ENCODE measurements at places on chromosomes 12 and 14. TPM values are rescaled to one million over a fixed set of nuclear protein-coding genes. Genes with fewer than 3 reads are reported as not detected.

Gene PTPN21
- 40.0 TPM for total RNA-seq

Gene SMCO3
- 0.15 TPM for total RNA-seq

Gene KITLG
- total RNA-seq, result 3.8 TPM

- H3K27me3 ChIP-seq, result no peaks in the 10 kb centered on the region
- no peak overlapping the region for H3K27ac ChIP-seq
- no peak overlapping the region for H3K4me3 ChIP-seq
- peaks cover 10% of the 10 kb centered on the region for H3K36me3 ChIP-seq
These were observed 217.3 kb downstream of the PPM1H start for GRCh38 chr12:62717643-62718042.

Gene RAD51AP1
- total RNA-seq, result 3.8 TPM

Gene ZDHHC22
- 0.13 TPM for total RNA-seq

DNA sequence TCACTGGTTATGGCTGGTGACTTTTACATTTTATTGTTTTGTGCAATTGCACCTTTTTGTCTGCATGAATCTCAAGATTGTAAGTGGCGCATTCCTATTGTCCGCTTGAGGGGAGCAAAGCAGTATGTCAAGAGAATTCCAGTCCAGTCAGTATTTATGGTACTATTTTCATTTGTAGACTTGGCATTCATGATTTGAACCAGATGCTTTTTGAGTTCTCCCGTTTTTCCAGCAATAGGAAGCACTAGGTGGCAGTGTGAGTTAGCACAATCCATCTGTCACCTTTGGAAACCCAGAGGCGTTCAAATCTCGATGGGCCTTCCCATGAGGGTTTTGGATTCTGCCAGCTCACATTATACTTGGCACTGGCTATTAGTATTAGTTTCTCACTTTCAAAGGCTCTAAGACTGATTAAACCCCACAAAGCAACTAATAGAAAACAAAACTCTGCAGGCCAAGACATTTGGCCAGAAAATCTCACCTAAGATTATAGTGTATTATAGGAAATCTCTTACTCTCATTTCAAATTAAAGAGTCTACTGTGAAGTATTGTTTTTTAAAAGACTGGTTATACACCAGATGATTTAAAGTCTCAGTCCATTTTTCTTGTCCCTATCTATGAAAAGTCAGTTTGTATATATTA is 2.2 kb downstream of the DACT1 start:
- peaks cover 43% of the 10 kb centered on the region for H3K36me3 ChIP-seq
- peaks cover 67% of the 10 kb centered on the region for H3K4me1 ChIP-seq
- H3K27me3 ChIP-seq, result no peaks in the 10 kb centered on the region
- H3K27ac ChIP-seq, result peak overlapping the region; percentile 82

GRCh38 chr12:109264095-109264942 is 44.8 kb downstream of the FOXN4 start:
- H3K4me1 ChIP-seq, result peaks cover 3% of the 10 kb centered on the region
- DNase-seq, result peak; percentile 81
- no peaks in the 10 kb centered on the region for H3K27me3 ChIP-seq
- H3K36me3 ChIP-seq, result peaks cover 3% of the 10 kb centered on the region
- H3K4me3 ChIP-seq, result no peak overlapping the region

- no peaks in the 10 kb centered on the region for H3K27me3 ChIP-seq
- DNase-seq, result no peak
- H3K4me3 ChIP-seq, result no peak overlapping the region
- peaks cover 24% of the 10 kb centered on the region for H3K4me1 ChIP-seq
- peaks cover 13% of the 10 kb centered on the region for H3K36me3 ChIP-seq
These were observed 230.9 kb upstream of the LRIG3 start for GRCh38 chr12:59151243-59151642.

DNA sequence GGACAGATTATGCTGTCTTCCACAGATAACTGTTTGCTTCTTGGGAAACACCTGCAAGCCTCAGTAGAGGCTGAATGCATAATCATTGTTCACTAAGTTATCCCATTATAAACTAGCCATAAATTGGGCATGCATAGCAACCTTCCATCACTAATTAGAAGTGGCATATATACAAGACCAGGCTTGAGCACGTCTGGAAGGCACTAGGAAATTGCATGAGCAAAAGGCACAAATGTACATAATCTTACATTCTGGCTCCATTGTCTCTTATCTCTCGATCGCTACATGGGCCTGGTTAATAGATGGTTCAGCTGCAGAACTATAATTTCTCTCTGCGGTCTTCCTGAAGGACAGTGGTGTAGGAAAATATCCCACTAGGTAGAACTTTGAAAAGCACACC is 679.2 kb downstream of the RPL10L start:
- no peak overlapping the region for H3K27ac ChIP-seq
- no peak overlapping the region for H3K4me3 ChIP-seq
- no peaks in the 10 kb centered on the region for H3K27me3 ChIP-seq
- no peaks in the 10 kb centered on the region for H3K4me1 ChIP-seq

- H3K36me3 ChIP-seq, result no peaks in the 10 kb centered on the region
- no peak for DNase-seq
- peaks cover 17% of the 10 kb centered on the region for H3K4me1 ChIP-seq
- H3K27ac ChIP-seq, result no peak overlapping the region
These were observed 88.2 kb downstream of the TBC1D30 start for GRCh38 chr12:64912516-64913255.

Gene PLCZ1
- total RNA-seq, result not detected

GRCh38 chr14:52003324-52003723 is 14.0 kb downstream of the RTRAF start:
- H3K27ac ChIP-seq, result peak overlapping the region; percentile 84
- H3K4me3 ChIP-seq, result no peak overlapping the region
- H3K36me3 ChIP-seq, result peaks cover 46% of the 10 kb centered on the region
- no peaks in the 10 kb centered on the region for H3K27me3 ChIP-seq

Gene NPFF
- not detected for total RNA-seq

Gene ERH
- total RNA-seq, result 205 TPM

DNA sequence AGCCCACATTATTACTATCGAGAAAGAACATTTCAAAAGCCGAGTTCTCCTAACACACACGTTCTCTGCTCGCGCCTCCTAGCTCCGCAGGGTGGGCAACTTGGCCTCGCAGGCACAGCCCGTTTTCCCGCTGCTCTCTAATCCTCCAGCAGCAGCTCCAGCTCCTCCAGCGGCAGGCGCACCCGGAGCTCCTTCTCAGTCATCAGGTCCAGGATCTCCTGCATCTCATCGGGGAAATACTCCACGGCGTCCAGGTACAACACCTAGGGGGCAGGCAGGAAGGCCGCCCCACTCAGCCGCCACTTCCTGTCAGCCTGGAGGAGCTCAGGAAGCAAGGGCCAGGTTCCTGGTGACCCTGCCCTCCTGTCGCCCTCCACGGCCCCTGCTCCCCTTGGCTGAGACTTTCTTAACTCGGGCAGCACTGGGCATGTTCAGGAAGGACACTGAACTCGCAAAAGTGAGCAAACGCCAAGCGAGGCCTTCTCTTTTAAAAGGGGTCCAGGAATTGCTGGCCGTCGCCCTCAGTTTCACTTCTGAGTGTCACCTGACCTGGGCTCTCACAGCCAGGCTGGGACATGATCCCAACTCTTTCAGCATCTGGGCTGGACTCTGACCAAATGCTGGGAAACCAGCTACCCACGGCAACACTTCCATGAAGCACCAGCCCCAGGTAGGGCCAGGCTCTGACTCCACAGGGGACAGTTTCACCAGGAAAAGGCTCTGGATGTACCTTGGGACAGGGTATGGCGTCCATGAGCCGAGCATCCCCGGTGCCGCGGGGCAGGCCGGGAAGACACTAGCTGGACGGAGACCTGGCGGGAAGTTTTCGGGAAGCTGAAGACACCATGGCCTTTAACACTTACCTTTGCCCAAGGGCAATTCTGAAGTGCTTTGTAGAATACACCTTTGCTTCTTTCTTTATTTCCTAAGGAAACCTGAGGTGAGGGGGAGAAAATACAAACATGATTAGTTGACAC is 22.1 kb downstream of the PSMC1 start:
- H3K36me3 ChIP-seq, result peaks cover 8% of the 10 kb centered on the region
- H3K27me3 ChIP-seq, result no peaks in the 10 kb centered on the region
- no peak for DNase-seq
- H3K4me3 ChIP-seq, result no peak overlapping the region
- peaks cover 58% of the 10 kb centered on the region for H3K4me1 ChIP-seq

DNA sequence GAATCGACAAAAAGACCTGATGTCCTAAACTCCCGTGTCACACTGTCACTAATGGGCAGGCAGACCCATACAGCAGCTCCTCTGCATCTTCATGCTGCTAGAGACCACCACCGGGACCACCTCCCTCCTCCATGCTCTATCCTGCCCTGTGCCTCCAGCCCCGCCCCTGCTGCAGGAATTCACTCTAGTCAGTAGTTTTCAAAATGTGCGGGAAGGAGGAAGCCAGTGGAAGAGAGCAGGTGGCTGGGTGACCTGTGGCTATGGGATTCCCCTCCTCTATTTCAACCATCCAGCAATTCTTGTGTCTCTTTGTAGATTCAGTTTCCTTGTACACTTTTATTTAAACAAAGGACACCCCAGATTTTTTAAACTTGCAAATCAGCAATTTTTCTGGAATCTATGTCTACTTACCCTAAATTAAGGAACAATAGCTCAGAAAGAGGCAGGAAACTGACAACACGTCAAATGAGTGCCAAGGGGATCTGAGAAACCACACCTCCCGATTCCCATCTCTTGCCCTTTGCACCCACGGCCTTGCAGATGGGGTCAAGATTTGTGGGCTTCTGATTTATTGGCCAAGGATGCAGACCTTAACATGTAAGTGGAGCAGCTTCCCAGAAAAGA is 20.4 kb upstream of the MAP1LC3B2 start:
- H3K36me3 ChIP-seq, result no peaks in the 10 kb centered on the region
- no peak overlapping the region for H3K4me3 ChIP-seq
- peaks cover 57% of the 10 kb centered on the region for H3K4me1 ChIP-seq
- no peak for DNase-seq
- H3K27me3 ChIP-seq, result no peaks in the 10 kb centered on the region

- no peak overlapping the region for H3K4me3 ChIP-seq
- no peak for DNase-seq
- H3K27ac ChIP-seq, result no peak overlapping the region
- H3K27me3 ChIP-seq, result no peaks in the 10 kb centered on the region
- H3K36me3 ChIP-seq, result peaks cover 2% of the 10 kb centered on the region
These were observed 161.3 kb downstream of the CPNE8 start for GRCh38 chr12:38744041-38744440.

DNA sequence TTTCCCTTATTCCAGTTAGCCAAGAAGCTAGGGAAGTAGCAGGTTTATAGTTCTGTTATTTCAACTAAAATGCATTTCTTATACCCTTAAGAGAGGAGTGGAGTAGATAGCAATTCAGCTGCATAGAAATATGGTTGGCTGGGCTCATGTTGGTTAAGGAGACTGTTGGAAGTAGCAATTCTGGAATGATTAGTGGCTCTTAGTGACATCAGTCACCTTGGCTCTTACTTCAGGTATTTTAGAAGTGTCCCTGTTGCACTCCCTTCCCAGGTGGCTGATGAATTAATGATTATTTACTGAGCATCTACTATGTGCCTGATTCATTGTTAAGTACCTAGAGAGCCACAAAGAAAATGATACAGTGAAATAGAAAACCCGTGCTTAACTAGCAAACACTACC is 128.1 kb downstream of the MGST1 start:
- DNase-seq, result no peak
- peaks cover 3% of the 10 kb centered on the region for H3K4me1 ChIP-seq
- H3K4me3 ChIP-seq, result no peak overlapping the region
- no peaks in the 10 kb centered on the region for H3K27me3 ChIP-seq
- no peak overlapping the region for H3K27ac ChIP-seq

- H3K27me3 ChIP-seq, result peaks cover 5% of the 10 kb centered on the region
- H3K27ac ChIP-seq, result no peak overlapping the region
- no peak overlapping the region for H3K4me3 ChIP-seq
- H3K4me1 ChIP-seq, result no peaks in the 10 kb centered on the region
- no peaks in the 10 kb centered on the region for H3K36me3 ChIP-seq
These were observed 976.7 kb upstream of the TMEM132C start for GRCh38 chr12:127290251-127290650.

Gene GALNT8
- total RNA-seq, result 1.4 TPM

Gene TAMALIN
- 15.7 TPM for total RNA-seq

GRCh38 chr12:51371295-51371953 is 19.8 kb downstream of the GALNT6 start:
- H3K4me1 ChIP-seq, result peaks cover 38% of the 10 kb centered on the region
- H3K27ac ChIP-seq, result peak overlapping the region; percentile 96
- H3K27me3 ChIP-seq, result no peaks in the 10 kb centered on the region
- DNase-seq, result no peak
- H3K4me3 ChIP-seq, result peak overlapping the region; percentile 27
- no peaks in the 10 kb centered on the region for H3K36me3 ChIP-seq

- peak overlapping the region; percentile 99 for H3K27ac ChIP-seq
- DNase-seq, result no peak
- peaks cover 97% of the 10 kb centered on the region for H3K4me1 ChIP-seq
- H3K36me3 ChIP-seq, result no peaks in the 10 kb centered on the region
- H3K27me3 ChIP-seq, result no peaks in the 10 kb centered on the region
These were observed 37.0 kb upstream of the PNMA1 start for GRCh38 chr14:73751157-73751691.

DNA sequence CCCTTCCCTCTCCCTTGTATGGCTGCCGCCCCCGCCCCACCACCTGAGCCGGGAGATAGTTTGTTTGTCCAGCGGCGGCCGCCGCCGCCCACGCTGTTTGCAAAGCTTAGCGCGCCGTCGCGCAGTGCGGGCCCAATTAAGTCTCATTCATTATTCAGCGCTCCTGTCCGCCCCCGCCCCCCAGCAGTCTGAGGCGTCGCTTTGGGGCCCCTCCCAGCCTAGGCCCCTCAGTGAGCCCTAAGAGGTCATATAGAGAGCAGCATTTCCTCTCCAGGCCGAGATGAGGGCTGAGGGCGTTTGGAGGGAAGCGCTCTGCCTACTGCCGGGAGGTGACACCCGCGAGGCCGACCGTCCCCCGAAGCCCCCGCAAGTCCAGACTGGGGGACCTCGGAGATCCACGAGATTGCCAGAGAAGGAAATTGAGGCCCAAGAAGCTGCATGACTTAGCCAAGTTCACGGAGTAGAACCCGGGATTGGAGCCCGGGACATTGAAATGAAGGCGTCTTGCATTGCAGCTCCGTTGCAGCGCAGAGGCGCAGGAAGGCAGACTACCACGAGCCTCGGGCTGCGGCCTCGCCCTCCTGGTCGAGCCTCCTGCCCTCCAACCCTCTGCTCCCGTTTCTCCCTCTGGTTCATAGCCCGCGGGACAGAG is at the start of gene DNAJC22:
TSS of gene DNAJC22 (plus strand) at position 230 of the 652 bp plus-strand sequence. CDS start 1,985 bp downstream, outside the sequence.
- H3K27me3 ChIP-seq, result peaks cover 17% of the 10 kb centered on the region
- H3K4me3 ChIP-seq, result peak within 1 kb of the TSS; percentile 65
- H3K27ac ChIP-seq, result no peak within 1 kb of the TSS
- H3K4me1 ChIP-seq, result peaks cover 32% of the 10 kb centered on the region
- H3K36me3 ChIP-seq, result no peaks in the 10 kb centered on the region

DNA sequence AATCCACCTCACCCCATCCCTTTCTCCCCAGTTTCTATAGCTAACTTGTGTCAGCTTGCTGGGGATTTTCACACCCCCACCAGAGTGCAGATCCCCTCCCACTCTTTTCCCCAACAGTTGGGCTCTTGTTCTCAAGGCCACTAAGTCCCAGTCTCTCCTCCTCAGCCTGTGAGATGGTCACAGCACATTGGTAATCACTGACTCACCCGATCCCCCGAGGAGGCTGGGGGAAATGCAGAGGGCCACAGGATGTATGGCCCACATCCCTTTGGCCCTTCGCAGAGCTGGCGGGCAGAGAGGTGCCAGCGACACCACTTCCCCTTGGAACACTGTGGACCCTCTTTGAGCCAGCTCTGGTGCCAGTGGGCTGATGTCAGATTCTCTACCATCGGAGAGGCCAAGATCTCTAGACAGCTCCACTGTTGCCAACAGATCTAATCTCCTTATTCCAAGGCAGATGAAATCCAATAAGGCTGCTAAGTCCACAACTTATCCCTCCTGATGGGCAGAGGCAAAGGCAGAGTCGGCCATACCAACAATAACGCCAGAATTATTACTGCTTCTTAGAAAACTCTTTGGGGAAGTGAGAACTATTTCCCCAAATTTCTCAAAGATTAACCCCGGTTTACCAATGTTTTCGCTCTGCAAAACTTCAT is 1.6 kb downstream of the FMNL3 start:
- H3K27me3 ChIP-seq, result peaks cover 2% of the 10 kb centered on the region
- no peaks in the 10 kb centered on the region for H3K36me3 ChIP-seq
- no peak for DNase-seq

Measured in chondrocyte (in vitro differentiated cells).